ENCODE measurements at places on chromosomes 6 and 20.

DNA sequence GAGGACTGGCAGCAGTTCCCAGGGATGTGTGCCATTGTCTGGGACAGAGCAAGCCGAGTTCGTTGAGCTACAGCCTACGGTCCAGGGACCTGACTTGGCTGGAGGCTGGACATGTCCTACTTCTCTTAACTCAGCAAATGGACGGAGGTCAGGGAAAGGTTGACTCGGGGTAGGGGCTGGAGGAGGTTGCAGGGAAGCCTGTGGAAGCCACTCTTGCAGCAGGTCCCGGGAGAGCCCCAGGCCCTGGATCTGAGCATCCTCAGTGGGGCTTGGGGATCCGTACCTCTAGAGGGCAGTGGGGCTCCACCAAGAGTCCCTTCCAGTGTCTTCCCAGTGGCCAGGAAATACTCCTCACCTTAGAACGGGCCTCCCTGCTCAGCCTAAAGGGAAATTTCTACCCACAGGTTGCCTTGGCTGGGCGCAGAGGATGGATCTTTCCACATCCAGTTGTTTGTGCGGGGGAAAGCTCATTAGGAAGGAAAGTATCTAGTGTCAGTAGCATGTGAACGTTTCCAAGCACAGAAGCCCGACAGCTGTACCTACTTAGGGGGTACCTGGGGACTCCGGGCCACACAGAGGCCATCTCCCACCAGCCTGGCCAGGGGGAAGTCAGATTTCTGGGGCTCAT is 170.2 kb downstream of the NFATC2 start:
- DNase-seq: no peak

DNA sequence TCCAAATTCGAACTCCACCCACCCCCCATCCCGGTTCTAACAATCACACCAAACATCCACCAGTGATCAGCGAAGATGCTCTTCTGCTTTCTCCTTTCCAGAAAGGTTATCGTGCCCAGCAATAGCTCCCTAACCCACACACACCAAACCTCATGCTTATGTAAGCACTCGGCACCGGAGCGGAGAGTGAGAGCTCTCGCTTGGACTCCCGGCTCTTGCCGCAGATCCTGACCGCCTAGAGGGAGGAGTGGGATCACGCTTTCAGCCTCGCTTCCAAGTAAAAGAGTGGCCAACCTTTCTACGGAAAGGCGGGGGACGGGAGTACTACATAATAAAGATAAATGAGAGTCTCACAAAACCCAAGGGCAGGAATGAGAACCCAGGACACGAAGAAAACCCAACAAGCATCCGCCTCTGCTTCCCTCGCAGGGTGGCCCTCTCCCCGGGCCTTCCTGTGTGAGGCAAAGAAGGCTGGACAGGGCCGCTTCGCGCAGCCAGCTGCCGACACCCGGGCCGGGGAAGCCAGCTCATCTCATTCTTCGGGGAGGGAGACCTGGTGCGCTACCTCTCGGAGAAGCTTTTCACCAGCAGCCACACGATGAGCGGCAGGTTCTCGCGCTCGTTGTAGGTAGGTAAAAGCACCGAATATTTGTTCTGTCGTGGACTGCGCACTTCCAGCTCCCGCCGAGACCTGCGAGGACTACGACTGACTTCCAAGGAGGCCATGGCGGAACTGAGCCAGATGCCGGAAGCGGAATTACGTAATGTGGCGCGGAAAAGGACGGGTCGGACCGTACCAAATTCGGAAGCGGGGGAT is at the start of gene DPM1:
DPM1 (minus strand) TSS at position 735 of the 817 bp plus-strand sequence; CDS start at position 726, 9 bp downstream.
- DNase-seq: no peak

DNA sequence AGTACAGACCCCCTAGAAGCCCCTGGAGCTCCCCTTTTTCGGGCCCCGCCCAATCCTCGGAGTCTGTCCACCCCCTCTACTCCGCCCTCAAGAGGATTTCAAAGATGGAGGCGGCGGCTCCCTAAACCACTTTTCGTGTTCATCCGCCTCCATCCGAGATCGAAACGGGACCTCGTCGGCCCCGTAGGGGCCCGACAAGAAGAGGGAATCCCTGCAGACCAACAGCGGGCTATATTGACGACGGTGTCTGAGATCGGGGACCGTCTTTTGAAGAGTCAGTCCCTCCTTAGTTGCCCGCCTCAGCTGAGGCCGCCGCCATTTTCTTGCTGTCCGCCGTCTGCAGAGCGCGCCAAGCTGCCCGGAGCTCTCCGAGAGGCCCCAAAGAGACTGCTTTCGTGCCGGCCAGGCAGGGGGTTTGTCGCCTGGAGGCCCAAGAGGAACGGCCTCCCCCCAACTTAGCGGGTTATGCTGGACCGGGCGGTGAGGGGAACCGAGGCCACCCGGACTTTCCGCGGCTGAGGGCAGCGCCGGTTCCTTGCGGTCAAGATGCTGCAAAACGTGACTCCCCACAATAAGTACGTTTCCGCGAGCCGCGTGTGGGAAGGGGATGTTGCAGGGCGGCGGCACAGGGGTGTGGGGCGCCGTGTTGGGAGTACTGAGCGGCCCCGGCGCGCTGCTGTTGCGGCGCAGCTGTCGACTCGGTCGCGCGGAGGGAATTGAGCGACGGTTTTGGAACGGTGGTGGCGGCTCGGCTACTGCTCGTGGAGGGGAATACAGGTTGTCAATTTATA is 4.2 kb downstream of the BRD2 start:
- peak; percentile 85 for DNase-seq

DNA sequence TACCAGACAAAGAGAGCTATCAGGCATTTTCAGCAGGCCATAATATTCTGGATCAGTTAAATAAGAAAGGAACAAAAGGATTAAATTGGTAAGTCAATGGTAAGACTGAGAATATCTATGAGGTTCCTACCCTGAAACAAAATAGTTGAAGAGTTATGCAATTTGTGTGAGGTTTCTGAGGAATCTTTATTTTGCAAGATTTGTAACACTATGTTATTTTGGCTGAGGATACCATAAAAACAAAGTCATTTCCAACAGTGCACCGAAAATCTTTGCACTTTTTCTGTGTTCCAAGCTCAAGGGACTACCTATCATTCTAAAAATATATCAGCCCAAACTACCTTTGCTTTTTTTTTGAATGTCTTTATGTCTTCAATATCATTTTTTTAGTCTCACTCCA is 383.3 kb upstream of the CITED2 start:
- DNase-seq: no peak

DNA sequence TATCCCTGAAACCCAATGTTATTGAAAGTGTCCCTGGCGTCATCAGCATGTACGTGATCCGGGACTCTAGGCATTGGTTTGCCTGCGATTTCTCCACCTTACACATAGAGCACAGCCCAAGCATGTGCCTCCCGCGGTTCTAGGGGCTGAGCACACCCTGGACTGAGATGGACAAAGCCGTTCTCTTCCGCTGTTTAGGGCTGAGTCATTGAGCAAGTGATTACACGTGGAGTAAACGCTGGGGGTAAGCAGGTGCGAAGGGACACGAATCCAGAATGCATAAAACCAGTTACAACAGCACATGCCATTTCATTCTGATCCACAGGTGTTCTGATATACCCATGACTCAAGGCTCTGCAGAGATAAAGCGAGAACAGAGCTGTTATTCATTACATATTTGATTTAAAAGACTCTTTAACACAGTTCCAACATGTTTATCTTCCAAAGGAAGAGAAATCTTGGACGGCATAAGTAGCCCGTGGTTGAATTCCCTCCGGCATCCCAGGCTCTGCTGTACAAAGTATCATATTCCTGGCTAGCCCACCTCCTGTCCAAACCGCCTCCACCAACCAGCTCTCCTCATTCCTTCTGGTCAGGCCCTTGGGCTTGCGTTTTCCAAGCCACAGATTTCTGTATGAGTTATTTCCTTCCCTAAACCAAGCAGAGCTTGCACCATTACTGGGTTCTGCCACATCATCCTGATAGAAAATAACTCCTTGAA is 36.1 kb upstream of the THBS2 start:
- DNase-seq: no peak

GRCh38 chr6:27879837-27880236 is 32.4 kb downstream of the OR2B2 start:
- DNase-seq: no peak

- no peak for DNase-seq
Measured at GRCh38 chr20:50240092-50240491, 49.5 kb downstream of the CEBPB start.

DNA sequence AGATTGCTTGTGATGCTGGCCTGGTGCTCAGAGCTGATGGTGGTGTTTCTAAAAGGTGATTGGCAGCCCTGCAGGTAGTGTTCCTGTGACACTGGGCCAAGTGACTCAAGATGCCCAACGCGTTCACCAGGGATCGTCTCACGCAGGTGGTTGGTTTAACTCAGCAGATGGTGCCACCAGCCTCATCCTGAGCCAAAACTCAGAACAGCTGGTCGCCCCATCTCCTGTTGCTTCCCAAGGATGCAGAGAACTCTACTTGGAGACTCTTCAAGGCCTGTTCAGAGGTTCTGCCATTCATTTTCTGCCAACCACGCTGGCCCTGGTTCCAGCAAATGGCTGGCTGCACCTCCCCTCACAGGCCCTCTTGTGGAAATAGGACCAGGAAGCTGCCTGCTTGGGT is 394.4 kb downstream of the CDH26 start:
- DNase-seq: no peak

- no peak for DNase-seq
Measured at GRCh38 chr6:91149956-91150705, 563.3 kb upstream of the MAP3K7 start.

DNA sequence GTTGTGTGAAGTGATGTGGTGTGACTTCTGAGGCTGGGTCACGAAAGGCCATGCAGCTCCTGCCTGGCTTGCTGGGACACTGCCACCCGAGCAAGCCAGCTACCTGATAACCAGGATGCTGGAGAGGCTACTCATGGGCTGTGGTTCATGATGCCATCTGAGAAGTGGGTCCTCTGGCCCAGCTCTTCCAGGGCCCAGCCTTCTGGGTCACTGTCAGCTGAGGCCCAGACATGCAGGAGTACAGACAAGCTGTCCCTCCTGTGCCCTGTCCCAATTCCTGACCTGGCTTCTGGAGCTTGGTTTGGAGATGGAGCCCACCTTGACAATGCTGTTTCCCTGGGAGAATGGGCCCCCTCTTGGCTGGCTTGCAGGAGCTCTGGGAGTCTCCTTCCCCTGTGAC is 87.0 kb downstream of the DHX35 start:
- no peak for DNase-seq

DNA sequence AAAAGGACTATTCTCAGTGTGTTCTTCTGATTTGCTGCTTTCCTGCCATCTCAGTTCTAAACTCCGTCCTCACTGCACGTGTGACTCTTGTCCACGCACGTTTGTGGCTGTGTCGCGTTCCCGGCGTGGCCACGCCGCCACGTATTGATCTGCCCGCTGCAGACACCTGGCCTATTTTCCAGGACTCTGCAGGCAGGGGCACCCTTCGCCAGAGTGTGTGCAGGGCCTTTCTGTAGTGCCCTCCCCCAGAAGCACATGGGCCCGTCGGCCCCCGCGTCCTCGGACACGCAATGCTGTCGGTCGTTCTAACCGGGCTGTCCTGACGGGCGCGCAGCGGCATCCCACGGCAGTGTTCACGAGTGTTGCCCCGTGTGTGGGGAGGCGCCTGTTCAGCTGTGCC is 87.6 kb downstream of the YTHDF1 start:
- DNase-seq: no peak

DNA sequence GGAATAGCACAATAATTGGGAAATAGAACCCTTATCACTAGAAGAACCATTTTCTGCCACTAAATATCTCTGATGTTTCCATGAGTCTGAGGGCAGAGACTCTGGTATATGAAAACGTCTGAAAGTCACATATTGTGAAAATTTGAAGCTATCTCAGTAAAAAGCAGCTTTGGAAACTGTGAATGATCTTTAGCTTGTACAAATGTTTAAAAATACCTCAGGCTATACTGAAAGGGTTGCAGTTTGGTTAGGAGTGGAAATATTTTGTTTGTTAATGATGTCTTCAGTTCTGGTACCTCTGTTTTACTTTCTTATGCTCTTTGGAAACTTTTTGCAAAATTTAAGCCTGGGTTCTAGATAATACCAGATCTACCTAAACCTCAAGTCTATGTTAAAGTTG is 135.0 kb downstream of the SLC16A10 start:
- DNase-seq: no peak

DNA sequence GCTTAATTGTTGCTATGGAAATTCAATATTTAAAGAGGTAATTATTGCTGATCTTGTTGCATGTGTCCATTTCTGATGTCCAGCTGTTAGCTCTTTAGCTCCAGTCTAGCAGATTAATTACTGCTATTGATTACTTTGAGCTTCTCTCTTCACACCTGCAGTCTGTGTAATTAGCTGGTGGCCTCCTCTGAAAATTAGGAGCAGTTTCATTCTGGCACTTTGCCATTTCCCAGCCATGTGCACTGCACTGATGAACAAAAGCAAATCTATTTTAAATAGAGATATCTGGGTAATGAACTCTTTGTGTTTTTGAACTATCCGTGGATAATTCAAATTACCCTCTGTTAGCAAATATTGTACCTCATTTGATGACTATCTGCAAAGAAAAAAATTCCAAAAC is 275.9 kb downstream of the RNF144B start:
- DNase-seq: no peak

GRCh38 chr20:44959638-44960102 is 527 bp downstream of the TOMM34 start:
- DNase-seq: no peak

DNA sequence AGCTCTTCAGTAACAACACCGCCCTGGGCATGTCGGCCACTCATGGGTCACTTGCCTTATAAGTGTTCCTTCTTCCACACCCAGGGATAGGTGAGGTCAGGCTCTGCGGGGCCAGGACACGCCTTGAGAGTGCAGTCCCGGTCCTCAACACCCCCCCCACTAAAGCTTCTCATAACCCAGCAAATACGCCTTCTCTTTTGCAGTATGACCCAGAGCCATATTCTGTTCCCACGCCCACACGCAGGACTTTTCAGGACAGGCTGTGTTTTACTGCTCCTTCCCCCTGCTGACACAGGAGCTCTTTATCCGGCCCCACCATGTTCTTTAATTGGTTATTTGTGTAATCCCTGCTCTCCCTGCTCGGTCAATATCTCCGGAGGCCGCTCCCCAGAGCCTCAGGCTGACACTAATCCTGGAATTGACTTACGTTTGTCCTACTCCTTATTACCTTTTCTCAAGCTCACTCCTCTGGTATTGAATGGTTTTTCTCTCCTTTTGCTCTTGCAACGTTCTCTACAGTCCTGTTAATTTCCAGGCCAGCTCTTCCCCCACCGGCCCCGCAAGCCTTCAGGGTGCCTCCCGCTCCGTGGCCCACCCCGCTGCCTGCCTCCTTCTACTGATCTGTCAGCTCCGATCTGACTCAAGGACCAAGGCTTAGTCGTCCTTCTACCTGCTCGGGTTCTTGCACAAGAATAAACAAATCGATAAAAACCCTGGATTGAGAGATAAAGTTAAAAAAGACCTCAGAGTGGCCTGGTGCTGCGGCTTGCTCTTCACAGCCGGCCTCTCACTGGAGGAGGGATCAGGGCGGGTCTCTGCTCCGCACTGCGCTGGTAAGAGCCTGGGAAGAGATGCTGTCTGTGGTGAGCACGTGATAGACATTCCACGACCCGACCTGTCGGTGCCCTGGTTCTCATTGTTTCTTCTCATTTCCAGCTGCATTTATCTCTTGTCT is 357.5 kb downstream of the ZFAND3 start:
- DNase-seq: no peak

GRCh38 chr6:86537292-86537861 is 400.0 kb upstream of the HTR1E start:
- no peak for DNase-seq

Data from KG1 (cell line).